ENCODE measurements at places on chromosomes 6 and 20.

- no peak for DNase-seq
These were observed 293.5 kb downstream of the ADGB start for GRCh38 chr6:146892283-146892612.

DNA sequence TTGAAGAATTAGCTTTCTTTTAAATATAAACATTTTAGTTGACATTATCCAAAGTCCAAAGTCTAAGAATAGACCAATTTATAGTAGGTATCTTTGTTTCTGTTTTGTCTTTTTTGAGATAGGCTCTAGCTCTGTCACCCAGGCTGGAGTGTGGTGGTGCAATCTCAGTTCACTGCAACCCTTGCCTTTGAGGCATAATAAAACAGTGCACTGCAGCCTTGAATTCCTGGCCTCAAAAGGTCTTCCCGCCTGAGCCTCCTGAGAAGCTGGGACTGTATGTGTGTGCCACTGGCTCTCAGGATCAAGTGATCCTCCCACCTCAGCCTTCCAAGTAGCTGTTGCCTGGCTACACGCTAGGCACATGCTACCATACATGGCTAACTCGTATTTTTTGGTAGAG lies 135.4 kb downstream of the REV3L start:
- no peak for DNase-seq

- DNase-seq: no peak
These were observed 30.4 kb downstream of the ZC3H12D start for GRCh38 chr6:149454346-149454848.

DNA sequence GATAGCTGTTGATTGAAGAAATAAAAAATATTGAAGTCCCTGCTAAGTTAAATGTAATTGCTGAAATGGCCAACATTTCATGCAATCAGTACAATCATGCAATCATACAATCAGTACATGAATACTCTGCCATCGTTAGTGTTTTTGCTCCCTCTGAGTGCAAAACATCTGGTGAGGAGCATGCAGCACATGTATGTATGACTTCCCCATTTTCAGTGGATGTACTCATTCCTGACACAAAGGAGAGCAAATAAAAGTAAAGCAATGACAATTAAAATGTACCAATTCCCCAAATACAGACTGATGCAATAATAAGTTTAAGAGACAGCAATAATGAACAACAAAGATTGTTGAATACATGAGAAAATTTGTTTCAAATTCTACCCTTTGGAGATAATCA lies 140.7 kb downstream of the PLCB1 start:
- DNase-seq: no peak

DNA sequence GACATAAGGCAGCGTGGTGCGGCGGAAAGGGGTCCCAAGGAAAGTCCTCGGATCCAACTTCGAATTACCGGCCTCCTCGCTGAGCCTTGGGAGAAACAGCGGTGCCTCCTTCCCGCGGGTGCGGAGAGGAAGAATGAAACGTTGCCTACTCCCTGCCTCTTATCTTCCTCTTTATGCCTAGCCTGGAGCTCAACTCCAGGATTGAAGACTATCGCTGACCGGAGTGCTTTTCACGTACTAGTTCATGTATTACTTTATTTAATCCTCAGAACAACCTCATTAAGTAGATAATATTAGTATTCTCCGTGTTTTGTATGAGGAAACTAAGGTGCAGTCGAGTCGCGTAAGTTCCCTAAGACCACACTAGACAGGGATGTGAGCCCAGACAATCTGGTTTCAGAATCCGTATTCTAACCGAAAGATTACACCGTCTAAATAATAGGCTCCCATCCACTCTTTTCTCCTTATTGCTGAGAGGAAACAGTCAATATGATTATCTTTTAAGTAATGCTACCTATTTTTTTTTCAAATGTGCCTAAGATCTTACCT lies 793 bp upstream of the PDSS2 start:
- DNase-seq: no peak

- DNase-seq: no peak
These were observed 125.1 kb upstream of the LOC128125822 start for GRCh38 chr6:63447134-63447533.

GRCh38 chr6:134247231-134247833 lies 70.6 kb downstream of the SGK1 start:
- DNase-seq: peak; percentile 46

- no peak for DNase-seq
These were observed 10.6 kb upstream of the STX16 start for GRCh38 chr20:58640446-58640845.

DNA sequence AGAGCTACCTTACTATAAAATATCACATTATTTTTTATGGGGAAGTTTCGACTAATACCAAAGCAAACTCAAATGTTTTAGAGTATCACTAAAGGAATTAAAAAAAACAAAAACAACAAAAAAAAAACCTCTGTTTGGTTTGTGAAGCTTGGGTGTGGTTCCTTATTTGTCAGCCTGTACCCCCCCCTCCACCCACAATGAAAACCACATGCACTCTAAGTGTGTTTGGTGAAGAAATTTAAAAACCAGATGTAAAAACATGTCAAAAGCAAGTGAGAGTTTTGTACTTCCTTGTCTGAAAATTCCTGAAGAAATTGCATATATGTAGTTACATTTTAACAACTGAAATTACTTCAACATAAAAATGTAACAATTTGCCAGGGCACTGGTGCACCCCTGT lies 3.1 kb downstream of the STK38 start:
- peak; percentile 49 for DNase-seq

GRCh38 chr6:3269281-3269975 lies 10.7 kb downstream of the PSMG4 start:
- DNase-seq: peak; percentile 13

GRCh38 chr20:47350691-47351545 lies 5.6 kb downstream of the ZMYND8 start:
- no peak for DNase-seq

DNA sequence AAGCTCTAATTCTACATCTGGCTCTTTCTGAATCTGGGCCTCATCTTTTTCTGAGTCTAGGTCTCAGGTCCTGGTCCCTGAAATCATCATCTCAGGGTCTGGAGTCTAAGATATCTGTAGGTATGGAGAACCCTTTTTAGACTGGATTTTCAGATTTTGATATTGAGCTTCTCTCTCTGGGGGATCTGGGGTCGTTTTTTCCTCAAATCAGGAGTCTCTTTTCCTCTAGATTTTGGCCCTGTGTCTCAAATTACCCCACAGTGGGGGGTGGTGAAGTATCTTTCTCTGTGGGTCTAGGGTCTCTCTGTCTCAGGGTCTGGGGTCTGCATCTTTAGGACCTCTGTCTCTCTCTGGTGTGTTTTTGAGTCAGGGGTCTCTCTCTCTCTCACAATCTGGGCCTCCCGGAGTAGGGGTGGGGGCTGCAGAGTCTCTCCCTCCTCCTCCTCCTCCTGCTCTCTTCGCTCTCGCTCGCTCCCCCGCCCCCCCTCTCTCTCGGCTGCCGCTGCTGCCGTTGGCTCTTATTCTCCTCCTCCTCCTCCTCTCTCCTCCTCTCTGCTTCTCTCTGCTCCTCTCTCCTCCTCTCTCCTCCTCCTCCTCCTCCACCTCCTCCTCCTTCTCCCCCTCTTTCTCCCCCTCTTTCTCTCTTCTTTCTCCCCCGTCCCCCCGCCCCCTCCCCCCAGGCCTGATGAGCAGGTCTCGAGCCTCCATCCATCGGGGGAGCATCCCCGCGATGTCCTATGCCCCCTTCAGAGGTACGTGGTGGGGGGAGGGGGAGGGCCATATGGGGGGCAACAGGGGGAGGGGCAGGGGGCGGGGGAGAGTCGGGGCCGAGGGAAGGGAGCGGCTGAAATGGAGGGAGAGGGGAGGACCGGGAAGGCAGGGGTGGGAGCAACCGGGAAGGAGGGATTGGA lies at the start of gene SYNGAP1:
TSS of gene SYNGAP1 (plus strand) at position 486 of the 911 bp plus-strand sequence. CDS start at position 686, 200 bp downstream.
- DNase-seq: peak; percentile 52
